ENCODE measurements at places on chromosomes 5 and 9.

DNA sequence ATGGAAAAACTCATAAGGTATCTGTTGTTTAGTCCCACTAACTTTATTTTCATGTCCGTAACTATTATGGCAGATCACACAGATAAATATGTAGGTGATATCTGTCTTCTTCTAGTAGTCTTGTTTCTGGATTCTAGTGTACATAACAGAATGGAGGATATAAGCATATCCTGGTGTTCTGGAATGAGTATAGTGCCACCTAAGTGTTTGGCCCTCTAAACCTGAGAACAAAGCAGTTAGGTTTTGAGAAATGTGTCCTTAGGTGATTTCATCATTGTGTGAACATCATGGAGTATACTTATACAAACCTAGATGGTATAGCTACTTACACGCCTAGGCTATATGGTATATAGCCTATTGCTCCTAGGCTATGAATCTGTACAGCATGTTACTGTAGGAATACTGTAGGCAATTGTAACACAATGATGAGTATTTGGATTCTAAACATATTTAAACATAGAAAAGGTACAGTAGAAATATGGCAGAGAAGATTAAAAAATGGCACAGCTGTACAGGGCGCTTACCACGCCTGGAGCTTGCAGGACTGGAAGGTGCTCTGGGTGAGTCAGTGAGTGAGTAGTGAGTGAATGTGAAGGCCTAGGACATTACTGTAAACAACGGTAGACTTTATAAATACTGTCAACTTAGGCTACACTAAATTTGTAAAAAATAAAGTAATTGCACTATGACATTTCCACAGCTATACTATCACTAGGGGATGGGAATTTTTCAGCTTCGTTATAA lies 150.3 kb upstream of the SLC24A2 start:
- no peak for DNase-seq

DNA sequence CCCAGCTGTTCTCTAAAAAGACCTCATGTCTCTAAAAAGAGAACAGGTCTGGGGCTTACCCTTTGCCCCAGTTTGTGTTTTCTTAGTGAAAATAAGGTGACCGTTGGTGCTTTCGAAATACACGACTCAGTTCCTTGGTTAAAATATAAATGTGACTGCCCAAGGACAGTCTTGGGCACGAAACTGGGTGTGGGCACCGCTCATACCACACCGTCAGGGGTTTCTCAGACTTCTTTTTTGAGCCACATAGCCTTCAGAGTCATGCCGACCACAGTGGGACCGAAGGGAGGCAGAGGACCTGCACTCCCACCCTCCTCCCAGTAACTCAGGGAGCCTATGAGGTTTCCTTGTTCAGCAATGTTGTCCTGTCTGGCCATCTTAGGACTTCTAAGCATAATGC lies 6.5 kb downstream of the SNX18 start:
- no peak for DNase-seq

- DNase-seq, result peak; percentile 97
Observed at GRCh38 chr5:132389585-132390286, 20.2 kb downstream of the SLC22A5 start.

GRCh38 chr9:107674721-107675277 lies 185.2 kb upstream of the KLF4 start:
- no peak for DNase-seq

GRCh38 chr9:133335924-133336811 lies at the start of gene SURF6:
Gene SURF6 (minus strand): TSS chr9:133336188. CDS start chr9:133336132, 56 bp downstream.
- DNase-seq, result peak; percentile 87

DNA sequence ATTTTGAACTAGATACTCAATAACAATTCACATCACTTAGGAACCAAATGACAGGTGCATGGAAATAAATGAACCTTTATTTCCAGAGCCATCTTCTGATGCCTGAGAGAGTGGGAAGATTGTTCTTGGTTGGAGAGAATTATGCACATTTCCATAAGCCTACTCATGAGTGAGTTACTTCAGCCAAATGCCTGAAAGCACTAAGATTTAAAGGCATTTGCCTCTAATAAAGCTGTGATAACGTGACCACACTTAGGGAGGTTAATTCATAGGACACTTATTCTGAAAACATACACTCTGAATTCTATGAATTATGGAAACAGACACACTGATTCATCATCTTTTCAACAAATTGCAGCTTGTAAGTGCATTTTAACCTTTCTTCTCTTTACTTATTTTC lies 40.0 kb downstream of the KCTD16 start:
- no peak for DNase-seq

- no peak for DNase-seq
Observed at GRCh38 chr9:132200706-132201105, 38.8 kb downstream of the NTNG2 start.

GRCh38 chr9:32728181-32728580 lies 55.2 kb upstream of the TMEM215 start:
- DNase-seq, result no peak

DNA sequence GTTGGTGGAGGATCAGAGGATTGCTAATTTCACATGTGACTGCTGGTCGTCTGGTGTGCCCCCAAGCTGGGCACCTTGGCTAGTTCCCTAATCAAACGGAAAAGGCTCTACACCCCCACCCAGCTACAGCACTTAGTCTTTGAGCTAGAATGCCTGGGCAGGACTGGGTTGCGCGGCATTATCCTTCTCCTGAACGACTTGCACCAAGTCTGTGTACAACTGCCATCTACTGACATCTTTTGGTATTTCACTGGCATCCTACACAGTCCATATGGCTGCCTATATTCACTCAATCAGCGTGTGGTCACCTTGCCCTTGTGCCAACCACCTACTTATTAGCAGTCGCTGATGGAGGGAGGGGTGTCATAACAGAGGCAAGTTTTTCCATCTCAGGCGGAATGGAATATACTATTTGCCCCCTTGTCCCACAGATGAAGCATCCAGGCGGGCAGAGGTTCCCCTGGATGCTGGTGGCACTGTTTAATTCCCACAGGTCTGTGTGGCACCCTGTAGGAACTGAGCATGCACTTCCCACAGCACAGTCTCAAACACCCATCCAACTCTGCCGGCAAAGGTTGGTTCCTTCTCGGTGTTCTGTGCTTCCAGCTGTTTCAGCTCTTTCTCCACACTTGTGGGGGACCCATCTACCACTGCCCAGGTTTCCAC lies 150.1 kb downstream of the OSTF1 start:
- DNase-seq, result peak; percentile 42

GRCh38 chr5:172010278-172010677 lies 3.8 kb upstream of the FBXW11 start:
- DNase-seq, result no peak

GRCh38 chr5:121834021-121834420 lies 17.7 kb upstream of the FTMT start:
- no peak for DNase-seq

- DNase-seq, result peak; percentile 34
Observed at GRCh38 chr5:72138943-72139521, 31.8 kb downstream of the MAP1B start.

DNA sequence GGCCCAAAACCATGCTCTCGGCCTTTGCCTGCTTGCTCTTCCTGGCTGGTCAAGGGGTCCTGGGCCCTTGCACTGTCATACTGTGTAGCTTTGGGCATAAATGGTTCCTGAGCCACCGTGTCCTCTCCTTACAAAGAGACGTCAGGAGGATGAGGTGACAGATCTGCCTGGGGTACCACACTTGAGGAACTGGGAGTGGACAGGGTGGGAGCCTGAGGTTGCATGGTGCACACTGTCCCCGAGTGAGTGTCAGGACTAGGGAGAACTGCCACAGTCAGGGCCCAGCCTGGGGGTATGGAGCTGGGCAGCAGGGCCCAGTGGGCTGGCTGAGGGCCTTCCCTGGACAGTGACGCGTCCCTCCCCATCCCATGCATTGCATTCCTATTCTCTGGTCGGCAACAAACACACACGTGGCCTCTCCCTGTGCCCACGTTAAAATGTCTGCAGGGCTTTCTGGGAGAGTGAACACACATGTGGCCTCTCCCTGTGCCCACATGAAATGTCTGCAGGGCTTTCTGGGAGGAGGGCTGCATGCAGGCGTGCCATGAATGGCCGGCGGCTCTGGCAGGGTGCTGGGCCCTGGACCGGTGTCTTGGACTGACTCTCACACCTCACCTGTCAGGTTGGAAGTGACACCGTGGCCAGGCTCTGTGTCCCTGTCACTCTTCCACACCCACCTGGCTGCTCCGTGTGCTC lies 122.1 kb upstream of the COL5A1 start:
- DNase-seq, result no peak

- DNase-seq, result no peak
Observed at GRCh38 chr9:69951411-69951810, 92.2 kb upstream of the MAMDC2 start.

DNA sequence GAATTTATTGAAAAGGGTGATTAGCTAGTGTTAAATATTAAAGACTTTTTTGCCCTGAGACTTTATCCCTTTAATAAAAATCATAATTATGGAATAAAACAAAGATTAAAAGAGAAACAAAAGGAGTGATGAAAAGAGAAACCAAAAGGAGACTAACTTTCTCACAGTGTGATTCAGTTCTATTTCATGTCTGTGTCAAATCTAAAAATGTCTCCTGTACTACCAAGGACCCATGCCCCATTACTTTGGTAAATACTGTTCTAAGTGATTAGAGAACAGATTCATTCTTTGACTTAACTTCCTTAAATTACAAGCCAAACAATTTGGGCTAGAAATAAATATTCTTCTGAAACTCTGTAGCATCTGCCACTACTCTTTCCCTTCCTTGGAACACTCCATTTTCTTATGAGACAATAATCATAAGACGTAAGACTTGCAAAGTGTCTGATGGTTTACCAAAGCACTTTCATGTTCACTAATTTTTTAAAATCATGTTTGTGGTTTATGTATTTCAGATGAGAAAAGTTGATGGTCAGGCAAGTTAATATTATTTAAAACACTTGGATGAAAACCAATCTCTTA lies 319.0 kb downstream of the EBF1 start:
- DNase-seq, result no peak

GRCh38 chr5:99116526-99116925 lies 187.7 kb upstream of the CHD1 start:
- DNase-seq, result no peak

GRCh38 chr5:132238901-132239500 lies 11.3 kb upstream of the P4HA2 start:
- DNase-seq, result no peak

- no peak for DNase-seq
Observed at GRCh38 chr5:92939428-92939827, 641.6 kb downstream of the NR2F1-AS1 start.

- DNase-seq, result no peak
Observed at GRCh38 chr9:38015266-38015665, 53.8 kb downstream of the SHB start.

Measured in kidney glomerular epithelial cell (primary cell).